GM19239 (cell line): ENCODE measurements at places on chromosomes 13 and 19.

DNA sequence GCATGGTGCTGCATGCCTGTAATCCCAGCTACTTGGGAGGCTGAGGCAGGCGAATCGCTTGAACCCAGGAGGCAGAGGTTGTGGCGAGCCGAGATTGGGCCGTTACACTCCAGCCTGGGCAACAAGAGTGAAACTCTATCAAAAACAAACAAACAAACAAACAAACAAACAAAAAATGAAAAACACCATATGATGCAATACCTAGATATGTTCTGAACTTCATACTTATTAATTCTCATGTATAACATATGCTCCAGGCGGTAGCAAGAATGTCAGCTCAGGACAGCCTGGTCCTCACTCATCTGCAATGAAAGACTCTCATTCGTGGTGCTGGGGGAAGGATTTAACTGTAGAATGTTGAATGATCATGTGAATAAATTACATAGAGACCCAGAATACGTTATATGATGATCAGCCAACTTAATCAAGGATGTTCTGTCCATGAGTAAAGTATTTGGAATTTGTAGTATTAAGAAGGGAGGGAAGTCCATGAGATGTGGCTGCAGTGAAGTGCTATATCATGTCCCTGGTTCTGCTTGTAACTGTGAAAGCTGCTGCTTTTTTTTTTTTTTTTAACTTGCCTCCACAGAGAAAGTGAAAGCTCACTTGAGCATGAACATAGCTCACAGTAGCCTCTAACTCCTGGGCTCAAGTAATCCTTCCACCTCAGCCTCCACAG is 206.8 kb downstream of the UQCRFS1 start:
- no peak for DNase-seq

GRCh38 chr19:16377521-16377920 is 52.9 kb downstream of the KLF2 start:
- DNase-seq = no peak

DNA sequence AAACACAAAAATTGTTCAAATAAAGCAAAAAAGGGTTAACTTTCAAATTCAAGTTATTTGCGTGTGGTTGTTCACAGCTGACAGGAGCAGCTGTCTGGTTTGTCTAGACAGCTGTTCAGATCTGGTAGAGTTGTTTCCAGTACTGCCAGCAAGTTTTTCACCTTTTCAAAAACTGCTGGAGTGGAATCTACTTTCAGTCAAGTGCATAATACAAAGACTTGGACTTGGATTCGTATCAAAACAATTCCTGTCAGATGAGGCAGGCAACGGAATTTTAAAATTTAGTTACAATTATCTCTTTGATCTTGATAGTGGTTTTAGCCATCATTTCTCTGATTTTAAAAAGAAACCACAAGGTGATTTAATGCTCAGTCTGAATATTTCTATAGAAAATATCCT is 51.7 kb upstream of the EEF1AKMT1 start:
- DNase-seq = no peak

DNA sequence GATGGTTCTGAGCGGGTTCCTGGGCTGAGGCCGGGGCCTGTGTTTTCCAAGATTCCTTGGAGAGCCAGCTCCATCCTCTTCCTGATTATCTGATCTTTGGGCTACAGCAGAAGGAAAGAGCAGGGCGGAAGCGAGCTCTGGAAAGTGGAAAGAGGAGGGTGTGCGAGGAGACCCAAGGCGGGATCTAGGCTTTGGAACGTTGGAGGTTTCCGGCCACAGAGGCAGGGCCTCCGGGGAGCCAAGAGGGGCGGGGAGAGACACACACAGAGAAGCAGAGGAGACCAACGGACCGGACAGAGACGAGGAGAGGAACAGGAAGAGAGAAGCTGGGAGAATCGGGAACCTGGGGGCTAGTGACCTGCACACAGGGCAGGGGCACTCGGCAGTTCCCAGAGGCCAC is at the start of gene CLEC11A:
Gene CLEC11A (plus strand): TSS at position 296 of the 400 bp plus-strand sequence. CDS start 162 bp downstream, outside the sequence.
- no peak for DNase-seq

DNA sequence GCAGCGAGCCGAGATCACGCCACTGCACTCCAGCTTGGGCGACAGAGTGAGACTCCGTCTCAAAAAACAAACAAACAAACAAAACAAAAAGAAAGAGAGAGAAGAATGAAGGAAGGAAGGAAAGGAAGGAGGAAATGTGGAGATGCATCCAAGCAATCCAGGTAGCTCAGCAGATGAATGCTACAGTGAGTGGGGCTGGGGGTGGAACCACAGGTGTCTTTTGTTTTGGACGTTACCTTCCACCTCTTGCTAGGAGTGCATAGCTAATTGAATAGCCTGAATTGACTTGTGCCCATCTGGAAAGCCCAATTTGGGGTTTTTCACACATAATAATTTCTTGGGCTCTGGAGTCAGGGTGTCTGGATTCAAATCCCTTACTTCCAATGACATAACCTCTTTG is 66.0 kb upstream of the GTF3A start:
- no peak for DNase-seq

DNA sequence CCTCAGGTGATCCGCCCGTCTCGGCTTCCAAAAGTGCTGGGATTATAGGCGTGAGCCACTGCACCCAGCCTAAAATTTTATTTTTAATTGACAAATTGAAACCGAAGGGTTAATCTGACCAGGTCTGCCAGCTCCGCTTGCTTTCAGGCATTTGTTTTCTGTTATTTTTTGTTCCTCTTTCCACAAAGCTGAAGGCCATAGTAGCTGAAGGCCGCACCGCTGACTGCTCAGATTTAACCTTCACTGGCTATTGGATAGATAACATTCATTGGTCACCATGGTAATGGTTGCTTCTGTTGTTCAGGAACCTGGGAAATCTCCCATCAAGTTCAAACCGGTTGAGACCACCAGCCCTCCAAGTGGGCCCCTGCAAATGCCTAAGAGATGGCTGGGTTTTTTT is 124.5 kb upstream of the USP29 start:
- DNase-seq = no peak

DNA sequence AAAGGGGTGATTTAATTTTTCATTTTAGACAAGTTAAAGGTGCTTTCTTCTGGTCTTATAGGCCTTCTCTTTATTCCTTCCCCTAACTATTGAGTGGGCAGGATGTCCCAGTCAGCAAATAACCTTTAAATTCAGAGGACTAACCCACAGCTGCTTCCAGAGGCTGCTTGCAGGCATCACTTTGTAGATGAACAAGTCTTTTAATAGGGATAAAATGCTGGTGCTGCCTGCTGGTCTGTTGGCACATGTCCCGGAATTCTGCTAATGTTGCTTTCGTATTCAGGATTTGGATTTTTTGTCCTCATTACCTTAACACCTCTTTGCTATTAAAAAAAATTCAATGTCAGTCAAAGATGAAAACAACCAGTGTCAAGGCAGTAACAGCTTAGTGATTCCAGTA is 132.7 kb upstream of the KL start:
- no peak for DNase-seq

DNA sequence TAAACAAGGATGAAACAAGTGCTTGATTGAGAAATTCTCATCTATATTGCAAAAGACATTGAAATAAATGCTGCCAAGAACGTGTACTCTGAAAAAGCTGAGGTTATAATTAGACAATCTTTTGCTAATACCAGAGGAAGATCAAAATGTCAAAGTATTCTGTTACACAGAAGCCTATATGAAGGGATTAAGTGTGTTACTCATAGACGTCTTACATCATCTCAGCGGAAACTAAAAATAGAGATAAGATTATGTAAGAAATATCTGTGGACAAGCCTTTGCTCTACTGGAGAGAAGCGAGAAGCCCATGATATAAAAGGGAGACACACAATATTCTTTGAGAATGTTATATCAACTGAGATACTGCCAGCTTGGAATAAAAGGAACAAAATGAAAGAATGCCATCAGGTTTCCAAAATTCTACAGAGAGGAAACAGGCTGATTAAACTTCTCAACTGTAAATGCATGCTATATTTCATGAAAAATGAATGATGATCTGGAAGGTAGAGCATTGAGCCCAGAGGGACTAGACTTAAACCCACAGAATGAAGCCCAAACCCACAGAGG is 699.0 kb downstream of the GPC5 start:
- DNase-seq = no peak

- no peak for DNase-seq
These were observed 5.2 kb upstream of the TM6SF2 start for GRCh38 chr19:19278315-19278714.

DNA sequence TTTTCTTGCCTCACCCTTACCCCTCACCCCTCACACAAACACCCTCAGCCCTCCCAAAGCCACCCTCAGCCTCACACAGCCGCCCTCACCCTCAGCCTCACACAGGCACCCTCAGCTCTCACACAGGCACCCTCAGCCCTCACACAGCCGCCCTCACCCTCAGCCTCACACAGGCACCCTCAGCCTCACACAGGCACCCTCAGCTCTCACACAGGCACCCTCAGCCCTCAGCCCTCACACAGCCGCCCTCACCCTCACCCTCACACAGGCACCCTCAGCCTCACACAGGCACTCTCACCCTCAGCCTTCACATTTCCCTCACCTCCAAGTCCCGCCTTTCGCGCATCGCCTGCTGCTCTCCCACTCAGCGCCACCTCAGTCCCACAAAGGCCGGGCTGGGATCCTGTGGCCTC is 287 bp upstream of the ZSCAN22 start:
- no peak for DNase-seq
